T47D (cell line): ENCODE measurements at places on chromosomes 6 and 20.

GRCh38 chr20:3383878-3384495 lies 23.5 kb downstream of the DNAAF9 start:
- no peak for DNase-seq

DNA sequence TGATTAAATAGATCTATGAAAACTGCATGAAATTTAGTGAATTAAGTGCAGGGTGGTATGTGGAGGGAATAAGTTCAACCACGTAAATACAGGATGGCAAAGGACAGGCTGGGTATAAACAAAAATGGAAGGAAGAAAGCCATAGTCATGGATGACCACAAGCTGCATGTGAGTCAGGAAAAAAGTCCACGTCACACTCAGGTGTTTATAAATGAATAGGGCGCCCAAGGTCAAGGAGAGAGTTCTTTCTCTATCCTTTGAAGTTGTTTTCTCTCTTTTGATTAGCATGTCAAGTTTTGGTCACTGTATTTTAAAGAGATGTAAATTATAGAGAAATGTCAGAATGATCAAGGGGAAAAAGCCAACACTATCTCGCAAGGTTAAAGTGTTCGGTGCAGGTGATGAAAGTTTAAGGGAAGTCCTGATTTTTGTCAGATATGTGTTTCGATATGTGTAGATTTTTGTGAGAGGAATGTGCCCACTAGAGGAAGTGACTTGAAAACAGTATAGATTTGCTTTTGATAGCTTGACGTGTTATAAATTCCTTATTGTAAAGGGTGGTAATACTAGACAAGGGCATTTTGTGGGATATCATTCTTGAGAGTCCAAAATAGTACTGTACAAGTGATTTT lies 58.7 kb downstream of the MAP3K4 start:
- no peak for DNase-seq

- no peak for DNase-seq
Observed at GRCh38 chr20:5073660-5074231, 46.0 kb downstream of the PCNA start.

DNA sequence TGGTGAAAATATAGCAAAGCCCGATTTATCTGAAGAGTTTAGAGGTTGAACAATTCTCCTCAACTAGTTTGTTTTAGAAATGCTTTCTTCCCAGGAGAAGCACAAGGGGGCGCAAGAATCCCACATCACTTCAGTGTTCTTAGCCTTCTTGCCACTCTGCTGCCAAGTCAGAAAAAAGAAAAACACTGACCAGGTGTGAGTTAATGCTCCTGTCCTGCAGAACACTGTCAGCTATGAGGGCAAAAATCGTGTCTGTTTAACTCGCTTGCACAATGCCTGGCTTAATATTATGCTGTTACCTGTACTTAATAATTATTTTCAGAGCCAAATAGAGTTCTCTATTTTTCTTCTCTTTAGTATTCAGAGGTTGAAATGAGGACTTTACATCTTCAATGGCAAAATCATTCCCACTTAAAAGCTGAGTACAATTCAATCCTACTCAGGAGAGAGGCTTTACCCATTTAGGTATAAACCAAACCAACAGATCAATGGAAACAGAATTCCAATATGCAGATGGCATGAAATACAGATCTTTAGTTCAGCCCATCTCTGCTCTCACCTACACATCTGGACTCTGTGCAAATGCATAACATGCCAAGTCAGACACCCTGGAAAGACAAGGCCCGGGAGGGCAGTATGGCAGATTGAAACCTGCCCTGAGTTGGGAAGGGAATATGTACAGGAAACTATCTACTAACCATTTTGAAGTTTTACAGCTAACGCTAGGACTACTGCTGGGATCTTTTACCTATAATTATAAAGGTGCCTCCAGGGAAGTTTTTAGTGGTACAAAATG lies 71.4 kb upstream of the TULP1 start:
- peak; percentile 82 for DNase-seq

- DNase-seq = no peak
Observed at GRCh38 chr20:43762911-43763310, 36.1 kb upstream of the GTSF1L start.

DNA sequence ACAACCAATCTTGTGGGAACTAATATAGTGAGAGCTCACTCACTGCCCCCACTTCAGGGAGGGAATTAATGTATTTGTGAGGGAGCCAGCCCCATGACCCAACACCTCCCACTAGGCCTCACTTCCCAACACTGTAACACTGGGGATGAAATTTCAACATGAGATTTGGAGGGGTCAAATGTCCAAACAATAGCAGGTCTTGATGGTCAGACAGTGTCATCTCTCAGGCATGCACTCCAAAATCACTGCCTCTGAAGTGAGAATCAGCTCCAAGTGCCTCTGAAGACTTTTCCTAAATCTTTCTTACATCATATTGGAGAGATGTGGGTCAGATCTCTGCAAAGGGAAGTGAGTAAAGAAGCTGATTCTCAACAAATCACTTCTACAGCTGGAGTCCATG lies 13.8 kb upstream of the SAYSD1 start:
- no peak for DNase-seq

DNA sequence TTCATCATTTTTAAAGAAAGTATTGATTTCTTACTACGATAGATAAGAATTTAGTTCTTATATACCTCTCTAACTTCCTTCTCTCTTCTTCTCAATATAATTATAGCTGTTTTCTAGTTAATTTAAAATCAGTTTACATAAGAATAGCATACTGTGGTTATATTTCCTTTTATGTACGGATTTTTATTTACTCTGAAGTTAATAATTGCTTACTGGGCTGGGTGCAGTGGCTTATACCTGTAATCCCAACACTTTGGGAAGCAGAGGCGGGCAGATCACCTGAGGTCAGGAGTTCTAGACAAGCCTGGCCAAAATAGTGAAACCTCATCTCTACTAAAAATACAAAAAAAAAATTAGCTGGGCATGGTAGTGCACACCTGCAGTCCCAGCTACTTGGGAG lies 9.7 kb downstream of the ACSS2 start:
- DNase-seq = no peak

DNA sequence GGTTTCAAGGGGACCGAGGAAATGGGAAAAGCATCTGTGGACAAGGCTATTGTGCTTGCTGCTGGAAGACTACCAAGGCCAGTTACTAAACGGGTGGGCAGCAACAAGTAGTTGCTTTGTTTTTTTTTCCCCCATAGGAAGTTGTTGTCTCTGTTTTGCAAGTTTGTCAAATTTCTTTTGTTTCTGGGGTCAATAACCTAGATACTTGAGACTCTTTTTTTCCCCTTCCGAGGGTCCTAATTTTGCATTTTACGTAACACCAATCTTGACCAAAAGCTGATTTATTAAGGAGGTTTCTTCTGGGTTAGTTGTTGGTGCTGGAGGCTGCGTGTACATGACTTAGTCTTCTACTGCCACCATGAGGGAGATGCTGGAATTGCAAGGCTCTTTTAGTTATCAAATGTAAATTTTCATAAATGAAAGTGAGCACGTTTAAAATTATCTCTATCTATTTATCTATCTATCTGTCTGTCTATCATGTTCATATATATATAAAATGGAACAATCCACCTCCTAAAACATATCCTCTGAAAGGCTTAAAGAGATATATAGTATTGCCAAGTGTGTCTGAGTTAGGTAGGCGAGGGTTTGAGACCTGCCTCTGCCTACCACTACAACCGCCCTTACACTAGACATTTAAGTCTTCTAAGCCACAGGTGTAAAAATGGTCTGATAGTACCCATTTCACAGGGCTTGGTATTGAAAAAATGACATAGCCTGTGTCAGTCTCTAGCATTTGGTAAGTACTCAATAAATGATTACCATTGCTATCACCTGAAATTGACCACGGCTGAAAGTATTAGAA lies 60.2 kb downstream of the GCLC start:
- DNase-seq = no peak

GRCh38 chr6:35663447-35664235 lies 25.1 kb downstream of the FKBP5 start:
- no peak for DNase-seq
